ENCODE measurements at places on chromosomes 12 and 14.

- no peak for DNase-seq
These were observed 17.3 kb upstream of the DHRS4 start for GRCh38 chr14:23936084-23936829.

- no peak for DNase-seq
These were observed 25.8 kb upstream of the C12orf76 start for GRCh38 chr12:110074089-110074488.

DNA sequence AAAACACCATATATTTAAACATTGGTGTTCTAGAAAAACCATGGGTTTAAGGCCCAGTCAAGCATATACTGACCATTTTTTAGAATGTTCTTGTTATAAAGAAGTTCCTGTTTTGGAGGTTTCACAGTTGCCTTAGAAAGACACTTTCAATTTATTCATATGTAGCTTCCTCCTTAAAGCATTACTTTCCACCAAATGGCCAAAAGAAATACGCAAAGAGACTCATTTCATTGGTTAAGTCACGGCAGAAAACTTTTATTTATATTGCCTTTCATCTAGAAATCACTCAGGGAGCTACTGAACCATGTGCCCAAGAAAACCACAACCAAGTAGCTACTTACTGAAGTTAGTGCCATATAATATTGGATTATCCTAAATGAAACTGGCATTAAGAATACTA lies 40.0 kb downstream of the MYBPC1 start:
- no peak for DNase-seq

DNA sequence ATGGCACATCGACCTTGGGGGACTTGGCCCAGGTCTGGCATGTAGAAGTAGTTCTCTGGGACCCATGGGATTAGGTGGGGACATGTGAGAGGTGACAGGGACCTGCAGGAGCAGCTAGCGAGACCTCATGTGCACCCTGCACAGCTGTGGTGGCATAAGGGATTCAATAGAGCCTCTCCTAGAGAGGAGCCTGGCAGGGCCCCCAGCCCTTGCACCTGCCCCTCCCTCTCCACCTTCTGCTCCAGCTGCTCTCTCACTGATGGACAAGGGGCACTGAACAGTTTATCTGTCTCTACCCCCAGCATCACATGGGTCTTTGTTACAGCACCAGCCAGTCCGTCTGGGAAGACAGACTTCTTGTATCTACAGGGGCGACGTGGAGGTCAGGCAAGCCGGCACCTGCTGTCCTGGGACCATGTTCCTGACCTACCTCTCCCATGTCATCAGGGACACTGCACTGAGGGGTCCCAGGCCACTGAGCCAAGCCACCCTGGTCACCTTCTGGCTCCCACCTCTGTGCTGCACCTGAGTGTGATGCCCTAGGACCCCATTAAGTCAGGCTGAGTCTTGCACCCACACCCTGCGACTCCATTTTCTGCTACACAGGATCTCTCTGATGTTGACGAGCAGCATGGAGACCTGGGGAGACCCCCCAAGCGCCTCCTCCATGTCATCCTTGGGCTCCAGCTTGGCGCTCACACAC lies 32.6 kb downstream of the DDX11 start:
- no peak for DNase-seq

- DNase-seq = no peak
These were observed at the start of gene C14orf39 for GRCh38 chr14:60485598-60486251. Gene C14orf39, minus strand, starts transcription at chr14:60486063. Its CDS starts 985 bp downstream, at chr14:60485078.

GRCh38 chr14:55146425-55146824 lies 17.4 kb downstream of the LGALS3 start:
- no peak for DNase-seq

- DNase-seq = no peak
These were observed 467 bp downstream of the KCNK13 start for GRCh38 chr14:90062127-90062794.

DNA sequence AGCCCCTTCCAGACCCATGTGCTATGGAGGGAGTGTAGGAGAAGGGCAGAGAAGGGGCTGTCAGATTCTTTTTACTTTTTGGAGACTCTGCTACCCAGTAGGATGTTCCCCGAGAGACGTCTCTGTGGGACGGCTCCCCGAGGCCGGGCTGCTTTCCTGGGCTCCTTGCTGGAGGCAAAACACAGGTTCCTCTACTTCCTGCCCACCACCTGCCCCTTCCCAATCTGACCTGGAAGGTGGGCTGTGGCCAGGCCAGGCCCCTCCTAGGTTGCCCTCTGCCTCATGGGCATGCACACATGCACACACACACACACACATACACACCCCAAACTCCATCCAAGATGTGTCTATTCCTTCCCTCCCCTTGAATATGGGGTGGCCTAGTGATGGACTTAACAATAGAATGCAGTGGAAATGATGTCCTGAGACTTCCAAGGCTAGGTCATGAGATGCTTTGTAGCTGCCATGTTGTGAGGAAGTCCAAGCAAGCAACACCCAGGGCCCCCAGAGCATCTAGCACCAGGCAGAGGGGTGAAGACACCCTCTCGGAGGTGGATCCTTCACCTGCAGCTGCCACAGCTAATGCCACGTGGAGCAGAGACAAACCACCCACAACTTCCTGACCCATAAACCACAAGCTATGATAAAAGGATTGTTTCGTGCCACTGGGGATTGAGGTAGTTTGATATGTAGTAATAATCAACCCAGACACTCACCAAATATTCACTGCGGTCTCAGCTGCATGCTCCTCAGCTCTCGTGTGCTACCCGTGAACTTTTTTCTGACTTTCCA lies 1.6 kb upstream of the ASB2 start:
- peak; percentile 63 for DNase-seq

DNA sequence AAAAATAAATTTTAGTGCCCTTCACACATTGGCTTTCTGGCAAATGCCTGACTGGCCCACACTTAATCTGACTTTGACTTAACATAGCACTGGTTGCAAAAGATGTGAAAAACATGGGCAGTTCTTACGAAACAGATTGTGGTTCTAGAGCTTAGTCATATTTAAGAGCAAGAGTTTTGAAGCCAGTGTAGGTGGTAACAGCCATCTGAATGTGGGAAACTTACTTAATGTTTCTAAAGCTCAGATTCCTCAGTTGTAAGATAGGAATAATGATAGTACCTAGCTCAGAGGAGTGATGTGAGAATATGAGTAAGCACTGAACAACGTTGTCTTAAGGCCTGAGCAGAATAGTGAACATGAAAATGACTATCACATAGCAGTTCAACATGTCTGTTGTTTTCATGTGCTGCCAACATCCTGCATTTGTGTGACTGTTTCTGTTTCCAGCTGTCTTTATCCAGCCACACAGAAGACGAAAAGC lies 262.7 kb downstream of the SYT1 start:
- no peak for DNase-seq

GRCh38 chr14:55425091-55425490 lies 13.5 kb upstream of the ATG14 start:
- DNase-seq = no peak

DNA sequence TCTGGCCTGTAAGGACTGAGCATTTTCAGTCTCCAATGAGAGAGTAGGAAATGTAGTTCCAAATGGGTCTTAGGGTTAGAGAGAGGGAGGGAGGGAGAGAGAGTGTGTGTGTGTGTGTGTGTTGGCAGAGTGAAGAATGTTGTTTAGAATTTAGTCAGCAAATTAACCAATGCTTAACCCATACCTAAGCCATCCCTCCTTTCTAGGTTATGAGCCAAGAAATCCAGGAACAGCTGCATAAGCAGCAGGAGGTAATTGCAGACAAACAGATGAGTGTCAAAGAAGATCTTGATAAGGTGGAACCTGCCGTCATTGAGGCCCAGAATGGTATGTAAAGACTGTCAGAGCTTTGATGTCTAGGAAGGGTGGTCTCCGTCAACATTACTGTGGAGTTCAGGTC lies 56.9 kb downstream of the HSP90AA1 start:
- no peak for DNase-seq

GRCh38 chr12:2354151-2354991 lies 301.6 kb downstream of the CACNA1C start:
- no peak for DNase-seq

- no peak for DNase-seq
These were observed 12.9 kb downstream of the ISCA2 start for GRCh38 chr14:74506411-74506851.

DNA sequence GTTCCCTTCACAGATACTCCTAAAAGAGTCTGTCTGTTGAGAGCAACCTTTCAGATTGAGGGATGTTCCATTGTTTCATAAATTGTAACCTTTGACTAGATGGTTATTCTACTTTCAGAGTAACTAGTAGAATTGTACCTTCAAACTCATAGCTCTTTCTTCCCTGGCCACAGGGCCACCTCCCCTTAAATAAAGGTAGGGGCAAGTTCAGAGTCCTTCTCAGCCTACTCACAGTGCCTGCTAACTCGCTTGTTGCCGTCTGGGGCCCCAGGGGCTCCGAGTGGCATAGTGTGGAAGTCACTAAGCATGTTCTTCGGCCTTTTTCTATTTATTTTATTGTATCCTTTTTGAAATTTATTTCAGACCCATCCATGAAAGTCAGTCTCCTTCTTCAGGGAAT lies 250.4 kb downstream of the ALX1 start:
- DNase-seq = no peak

GRCh38 chr12:51351913-51352532 lies 5.5 kb upstream of the CELA1 start:
- DNase-seq = no peak

GRCh38 chr12:2301531-2302461 lies 249.0 kb downstream of the CACNA1C start:
- DNase-seq = no peak

DNA sequence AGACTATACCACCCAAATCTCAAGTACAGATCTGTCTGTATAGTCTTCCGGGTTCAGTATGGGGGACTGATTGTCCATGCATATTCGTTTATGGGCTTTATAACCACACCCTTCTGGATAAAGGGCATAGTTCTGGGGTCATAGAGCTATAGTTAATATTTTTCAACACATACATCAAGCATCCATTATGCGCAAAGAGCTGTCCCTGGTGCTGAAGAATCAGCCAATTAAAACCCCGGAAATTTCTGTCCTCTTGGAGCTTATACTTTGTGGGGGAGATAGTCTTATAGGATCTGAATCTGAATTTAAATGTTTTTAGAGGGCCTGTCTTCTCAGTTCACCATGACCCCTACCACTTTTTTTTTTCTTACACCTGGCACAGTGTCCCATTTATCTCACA lies 256.7 kb downstream of the SUDS3 start:
- DNase-seq = no peak

DNA sequence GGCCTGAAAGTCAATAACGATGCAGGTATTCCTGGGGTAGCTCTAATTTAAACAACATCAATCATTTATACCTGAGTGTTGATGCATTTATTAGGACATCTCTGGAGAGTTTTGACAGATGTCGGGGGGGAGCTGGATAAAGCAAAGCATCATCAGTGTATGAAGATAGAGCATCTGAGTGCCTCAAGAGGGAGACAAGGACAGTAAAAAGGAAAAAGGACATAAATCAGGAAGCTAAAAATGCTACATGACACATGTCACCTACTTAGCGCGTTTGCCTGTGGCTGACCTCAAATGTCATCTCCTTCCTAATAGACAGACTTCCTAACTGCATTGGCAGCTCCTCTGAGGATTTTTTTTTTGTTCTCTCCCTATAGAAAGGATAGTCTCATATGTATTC lies 259.5 kb upstream of the PKP2 start:
- DNase-seq = no peak

DNA sequence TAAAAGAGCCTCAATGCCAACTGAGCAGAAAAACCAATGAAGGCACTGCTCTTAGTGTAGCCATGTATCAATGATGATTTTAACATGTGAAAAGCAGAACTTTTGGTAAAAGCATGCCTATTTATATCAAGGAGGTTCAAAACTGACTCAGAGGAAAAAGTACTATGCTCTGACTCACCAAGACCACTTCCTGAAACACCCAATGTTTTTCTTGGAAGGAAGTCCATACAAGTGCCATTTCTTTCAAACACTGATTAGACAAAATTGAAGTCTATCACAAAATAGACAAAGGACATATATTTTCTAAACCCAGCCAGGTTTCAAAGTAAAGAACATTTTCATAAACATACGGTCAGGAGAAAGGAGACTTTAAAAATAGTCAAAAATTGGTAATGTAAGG lies 88.6 kb downstream of the EPS8 start:
- DNase-seq = no peak

- no peak for DNase-seq
These were observed 49.3 kb downstream of the CDK17 start for GRCh38 chr12:96350982-96351381.

DNA sequence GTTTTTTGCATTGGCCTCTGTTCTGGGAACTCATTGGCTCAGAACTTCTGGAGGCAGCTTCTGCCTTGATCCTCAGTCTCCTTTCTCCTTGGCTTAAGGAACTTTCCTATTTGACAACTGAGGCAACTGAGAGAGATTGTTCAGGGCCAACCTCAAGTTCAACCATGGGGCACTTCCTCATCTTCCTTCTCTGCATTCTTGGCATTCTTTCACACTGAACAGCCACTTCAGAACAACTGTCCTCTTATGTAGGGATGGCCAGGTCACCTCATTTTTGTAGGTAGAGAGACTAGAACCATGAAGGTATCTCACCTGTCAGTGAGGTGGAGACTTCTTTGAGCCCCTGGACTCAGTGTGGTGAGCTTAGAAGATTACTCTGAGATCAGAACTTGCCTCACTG lies 63.0 kb upstream of the NRXN3 start:
- DNase-seq = no peak

GRCh38 chr12:77766224-77766623 lies 64.5 kb upstream of the NAV3 start:
- DNase-seq = no peak

DNA sequence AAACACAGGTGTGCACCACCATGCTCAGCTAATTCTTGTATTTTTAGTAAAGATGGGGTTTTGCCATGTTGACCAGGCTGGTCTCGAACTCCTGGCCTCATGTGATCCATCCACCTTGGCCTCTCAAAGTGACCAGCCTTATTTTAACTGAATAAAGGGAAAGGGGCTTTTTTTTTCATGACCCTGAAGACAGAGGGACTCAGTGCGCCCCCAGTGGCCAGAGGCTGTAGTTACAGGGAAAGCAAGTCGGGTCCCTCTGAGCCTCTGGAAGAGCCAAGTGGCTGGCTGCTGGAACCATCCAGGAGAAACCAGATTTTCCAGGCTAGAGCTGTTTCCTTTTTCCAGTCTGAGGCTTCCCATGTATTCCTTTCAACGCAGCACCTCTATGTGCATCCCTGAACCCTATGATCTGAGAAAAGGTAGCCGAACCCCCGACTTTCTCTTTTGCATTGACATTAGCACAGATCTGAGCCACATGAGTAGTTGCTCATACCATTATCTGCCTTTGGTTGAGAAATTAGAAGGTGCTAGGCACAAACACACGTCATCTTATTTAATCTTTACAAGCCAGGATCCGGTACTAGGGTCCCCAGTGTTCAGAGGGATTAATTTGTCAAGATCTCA lies 342.7 kb downstream of the CACNA1C start:
- DNase-seq = peak; percentile 37

GRCh38 chr14:37241198-37241597 lies 43.5 kb downstream of the MIPOL1 start:
- DNase-seq = no peak

DNA sequence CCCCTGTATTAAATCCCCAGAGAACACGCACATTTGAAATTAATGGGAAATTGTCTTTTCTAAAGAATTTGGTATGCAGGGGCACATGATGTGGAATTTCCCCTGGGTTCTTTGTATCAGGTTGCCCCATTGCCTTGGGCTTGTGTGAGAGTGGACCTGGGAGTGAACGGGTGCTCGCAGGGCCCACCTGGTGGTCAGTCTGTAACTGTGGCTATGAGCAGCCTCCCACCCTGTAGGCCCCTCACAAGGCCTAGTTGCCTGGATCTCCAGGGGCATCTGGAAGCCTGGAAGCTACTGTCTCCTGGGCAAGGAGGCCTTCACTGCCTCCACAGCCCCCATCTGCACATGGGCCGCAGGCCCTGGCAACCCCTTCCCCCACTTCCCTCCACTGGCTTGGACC lies 96.7 kb downstream of the SLC25A47 start:
- no peak for DNase-seq
